ENCODE measurements at places on chromosomes 3 and 15.
A peak's percentile ranks its signal among the peaks of the same experiment; 100 is the strongest.

DNA sequence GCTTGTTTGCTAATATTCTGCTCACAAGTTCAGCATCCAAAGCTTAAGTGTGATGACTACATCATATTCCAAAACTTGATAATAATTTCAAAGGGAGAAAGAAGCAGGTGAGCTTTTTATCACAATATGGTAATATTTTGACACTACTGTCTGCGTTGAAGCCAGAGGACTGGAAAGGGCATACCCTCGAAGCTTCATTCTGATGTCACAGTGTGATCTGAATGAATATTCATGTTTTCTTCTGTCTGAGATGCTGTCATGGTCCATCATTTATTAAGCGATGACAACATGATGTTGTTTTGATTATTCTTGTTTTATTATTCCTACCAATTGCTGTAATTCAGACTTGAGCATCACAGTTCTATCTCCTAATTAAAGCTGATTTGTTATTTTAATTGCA is 625.4 kb downstream of the ZPLD1 start:
- no peak for DNase-seq

GRCh38 chr15:43518197-43518761 is 871 bp downstream of the MAP1A start:
- DNase-seq, result no peak

DNA sequence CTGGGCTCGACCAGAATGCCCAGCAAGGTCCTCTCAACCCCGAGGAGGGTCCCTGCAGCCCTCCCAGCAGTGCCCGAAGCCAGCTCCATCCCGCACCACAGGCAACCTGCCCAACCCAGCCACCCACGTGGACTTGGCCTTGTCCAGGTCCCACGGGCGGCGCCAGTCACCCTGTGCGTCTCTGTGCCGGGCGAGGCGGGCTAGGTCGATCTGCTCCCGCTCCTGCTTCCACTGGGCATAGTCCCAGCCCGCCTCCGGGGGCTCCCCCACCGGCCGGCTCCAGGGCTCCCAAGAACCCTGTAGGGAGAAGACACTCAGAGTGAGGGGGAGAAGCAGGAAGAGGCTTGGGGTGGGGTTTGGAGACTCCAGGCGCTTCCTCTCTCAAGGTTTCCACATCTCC is 3.1 kb downstream of the CCDC9B start:
- no peak for DNase-seq

DNA sequence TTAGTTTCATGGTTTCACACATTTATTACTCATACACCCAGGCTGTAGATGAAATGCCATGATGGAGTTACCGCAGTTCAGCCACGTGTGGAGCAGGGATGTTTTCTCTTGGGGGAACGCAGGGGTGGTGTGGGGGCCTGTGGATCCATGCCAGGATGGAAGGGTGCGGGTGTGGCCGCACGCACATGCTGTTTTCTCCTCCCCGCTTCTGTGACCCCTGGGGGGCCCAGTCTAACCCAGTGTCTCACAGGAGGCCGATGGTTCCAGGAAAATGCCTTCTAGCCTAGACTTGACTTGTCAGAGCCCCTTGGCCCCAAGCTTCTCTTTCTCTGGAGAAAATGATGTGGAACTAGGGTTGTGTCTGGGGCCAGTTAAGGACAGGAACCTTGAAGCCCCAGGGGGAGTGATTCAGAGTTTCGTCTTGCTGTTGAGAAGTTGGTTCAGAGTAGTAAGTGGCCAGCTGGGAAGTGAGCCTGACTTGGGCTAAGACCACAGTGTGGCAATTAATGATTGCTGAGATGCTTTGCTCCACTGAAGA is 240.4 kb upstream of the BHLHE40 start:
- no peak for DNase-seq

DNA sequence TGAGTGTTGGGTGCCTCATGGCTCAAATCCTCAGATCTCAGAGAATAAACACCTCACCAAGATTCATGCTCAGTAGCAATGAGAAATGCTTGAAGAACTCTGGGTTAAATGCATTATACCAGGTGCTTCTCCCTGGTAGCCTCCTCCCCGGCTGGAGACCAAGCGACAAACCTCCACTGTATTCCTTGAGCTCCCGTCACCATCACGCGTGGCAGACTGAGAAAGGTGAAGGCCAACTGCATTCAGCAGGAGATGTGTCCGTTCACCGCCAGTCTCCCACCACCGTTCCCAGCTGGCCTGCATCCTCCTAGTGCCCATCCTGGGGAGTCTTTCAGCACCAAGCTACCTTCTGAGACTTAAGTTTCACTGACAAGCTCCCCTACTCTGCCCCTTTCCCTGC is 7.5 kb downstream of the CSTA start:
- no peak for DNase-seq

GRCh38 chr3:152581951-152582350 is 253.0 kb upstream of the P2RY1 start:
- no peak for DNase-seq

- no peak for DNase-seq
These were observed 2.5 kb downstream of the SCAMP2 start for GRCh38 chr15:74870436-74871215.

DNA sequence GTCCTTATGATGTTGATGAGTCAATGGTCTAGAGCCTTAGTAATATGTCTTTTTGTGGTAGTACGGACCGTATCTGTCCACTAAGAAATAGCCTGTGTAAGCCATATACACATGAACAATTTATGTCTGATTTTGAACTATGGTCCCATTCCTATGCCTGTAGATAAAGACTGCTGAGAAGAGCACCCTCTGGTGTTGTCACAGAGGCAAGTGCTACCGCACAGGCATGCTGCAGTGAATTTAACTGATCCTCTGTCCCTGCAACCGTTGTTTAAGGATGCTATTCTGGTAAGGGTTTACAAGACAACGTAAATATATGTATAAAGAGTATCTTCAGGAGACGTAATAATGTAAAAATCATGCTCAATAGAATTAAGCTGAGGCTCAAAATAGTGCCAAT is 170.7 kb downstream of the UBE3A start:
- no peak for DNase-seq

DNA sequence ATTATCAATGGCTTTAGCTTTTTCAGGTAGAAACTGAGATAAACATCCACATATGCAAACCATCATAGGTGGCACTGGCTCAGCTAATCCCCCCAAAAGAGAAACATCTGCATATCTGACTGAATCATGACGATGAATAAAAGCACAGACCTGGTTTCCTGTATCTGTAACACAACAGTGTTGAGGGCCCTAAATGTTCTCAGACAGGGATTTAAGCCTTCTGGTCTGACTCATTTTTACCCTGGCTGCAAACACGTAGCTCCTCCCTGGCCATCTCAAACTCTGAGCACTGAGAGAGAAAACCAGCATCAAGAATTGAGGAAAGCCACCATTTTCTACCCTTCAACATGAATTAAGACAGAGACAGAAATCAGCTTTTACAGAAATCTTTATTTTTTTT is 35.2 kb downstream of the GLB1 start:
- no peak for DNase-seq

- DNase-seq, result peak; percentile 6
These were observed 55.0 kb downstream of the GOLIM4 start for GRCh38 chr3:168040607-168041208.

DNA sequence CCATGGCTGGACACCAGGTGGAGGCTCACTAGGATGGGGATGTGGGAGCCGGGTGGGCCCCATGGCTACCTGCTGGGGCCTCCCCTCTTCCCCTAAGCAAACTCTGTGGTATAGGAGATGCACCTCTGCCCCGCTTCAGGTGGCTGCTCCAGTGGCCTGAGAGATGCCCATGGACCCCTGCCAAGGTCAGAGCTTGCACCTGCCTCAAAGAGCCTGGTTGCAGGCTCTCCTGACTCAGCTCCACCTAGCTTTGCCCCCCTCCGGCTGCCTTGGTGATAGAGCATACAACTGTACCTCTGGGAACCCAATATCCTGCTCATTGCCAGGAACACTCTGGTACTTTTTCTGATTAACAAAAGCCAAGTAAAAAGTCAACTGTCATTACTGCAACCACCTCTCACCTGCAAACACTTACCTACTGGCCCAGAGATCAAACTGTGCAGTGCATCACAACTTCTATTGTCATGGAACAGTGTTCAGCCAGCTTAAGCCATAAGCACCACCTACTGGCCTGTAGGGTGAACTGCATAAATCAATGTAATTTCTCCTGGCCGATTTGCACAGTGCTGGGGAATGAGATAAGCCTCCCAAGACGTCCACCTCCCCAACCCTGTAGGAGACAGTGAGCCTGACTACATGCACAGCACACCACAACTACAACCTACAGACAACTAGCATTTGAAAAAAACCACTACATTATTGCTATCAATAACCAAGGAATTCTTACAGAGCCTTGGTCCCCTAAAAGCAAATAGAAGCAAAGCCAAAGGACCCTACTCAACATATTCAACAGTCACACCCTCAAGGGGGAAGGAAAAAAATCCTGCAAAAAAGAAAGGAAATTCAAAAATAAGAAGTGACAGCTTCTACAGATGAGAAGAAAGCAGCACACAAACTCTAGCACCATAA is 352.4 kb upstream of the ARHGEF26 start:
- peak; percentile 34 for DNase-seq

GRCh38 chr15:73264881-73265280 is 103.9 kb downstream of the HCN4 start:
- no peak for DNase-seq

DNA sequence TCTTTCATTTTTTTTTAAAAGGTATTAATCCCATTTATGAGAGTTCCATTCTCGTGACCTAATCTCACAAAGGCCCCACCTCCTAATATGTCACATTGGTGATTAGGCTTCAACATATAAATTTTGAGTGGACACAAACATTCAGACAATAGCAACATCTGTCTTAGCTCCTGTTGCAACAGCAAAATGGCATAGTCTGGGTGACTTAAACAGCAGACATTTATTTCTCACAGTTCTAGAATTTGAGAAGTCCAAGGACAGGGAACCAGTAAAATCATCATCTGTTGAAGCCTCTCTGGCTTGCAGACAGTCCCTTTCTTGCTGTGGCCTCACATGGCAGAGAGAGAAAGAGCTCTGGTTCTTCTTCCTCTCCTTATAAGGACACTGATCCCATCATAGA is 3.2 kb upstream of the PLSCR2 start:
- DNase-seq, result no peak

- no peak for DNase-seq
These were observed 83.1 kb downstream of the HMG20A start for GRCh38 chr15:77503764-77504163.

GRCh38 chr15:76336254-76337058 is at the start of gene ISL2:
Gene ISL2, plus strand, starts transcription at chr15:76336773. Its CDS starts 111 bp downstream, at chr15:76336884.
- peak; percentile 91 for DNase-seq

DNA sequence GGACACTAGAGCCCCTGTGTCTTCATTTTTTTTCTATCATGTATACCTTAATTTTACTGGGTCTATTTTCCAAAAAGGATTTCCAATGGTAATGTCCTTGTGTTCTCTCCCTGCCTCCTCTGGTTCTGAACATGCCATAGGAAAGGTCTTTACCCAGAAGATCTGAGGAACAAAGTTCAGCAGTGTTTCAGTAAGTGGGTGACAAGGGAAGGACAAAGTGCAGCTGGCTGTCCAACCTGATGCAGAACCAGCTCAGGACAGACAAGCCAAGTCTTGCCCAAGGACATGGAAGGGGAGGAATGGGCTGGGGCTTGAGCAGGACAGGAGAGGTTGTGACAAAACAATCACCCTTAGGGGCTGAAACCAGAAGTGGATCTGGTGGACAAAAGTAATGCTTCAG is 61.2 kb upstream of the STRIT1 start:
- no peak for DNase-seq

GRCh38 chr15:43241100-43241499 is 20.3 kb upstream of the EPB42 start:
- DNase-seq, result no peak

Data from NCI-H226 (cell line).